Stimulated activated naive B cell treated with anti-CD40 and anti-IgM and Interleukin-4, amounts not matched to agents 10 μg/mL and 1 μg/mL and 100 μg/mL, for 72 hours (primary cell): ENCODE measurements at places on chromosomes 2 and 18.

- no peak for DNase-seq
Measured at GRCh38 chr2:31286230-31286629, 52.3 kb downstream of the EHD3 start.

DNA sequence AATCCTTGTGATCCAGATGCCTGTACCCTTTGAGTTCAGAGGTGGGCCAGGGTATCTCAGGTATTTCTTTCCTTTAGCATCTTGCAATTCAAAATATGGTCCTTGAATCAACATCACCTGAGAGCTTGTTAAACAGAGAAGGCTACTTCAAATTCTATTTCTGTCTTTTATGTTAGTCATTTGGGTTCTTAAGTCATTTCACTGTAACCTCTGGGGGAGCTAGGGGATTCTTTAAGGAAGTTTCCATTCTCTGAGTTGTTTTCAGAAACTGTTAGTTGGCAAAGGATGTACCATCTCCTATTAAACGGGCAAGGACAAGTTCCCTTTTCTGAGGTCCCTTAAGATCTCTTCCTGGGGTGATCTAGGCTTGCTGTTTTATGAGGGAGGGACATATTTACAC is 16.6 kb downstream of the CFLAR start:
- no peak for DNase-seq

DNA sequence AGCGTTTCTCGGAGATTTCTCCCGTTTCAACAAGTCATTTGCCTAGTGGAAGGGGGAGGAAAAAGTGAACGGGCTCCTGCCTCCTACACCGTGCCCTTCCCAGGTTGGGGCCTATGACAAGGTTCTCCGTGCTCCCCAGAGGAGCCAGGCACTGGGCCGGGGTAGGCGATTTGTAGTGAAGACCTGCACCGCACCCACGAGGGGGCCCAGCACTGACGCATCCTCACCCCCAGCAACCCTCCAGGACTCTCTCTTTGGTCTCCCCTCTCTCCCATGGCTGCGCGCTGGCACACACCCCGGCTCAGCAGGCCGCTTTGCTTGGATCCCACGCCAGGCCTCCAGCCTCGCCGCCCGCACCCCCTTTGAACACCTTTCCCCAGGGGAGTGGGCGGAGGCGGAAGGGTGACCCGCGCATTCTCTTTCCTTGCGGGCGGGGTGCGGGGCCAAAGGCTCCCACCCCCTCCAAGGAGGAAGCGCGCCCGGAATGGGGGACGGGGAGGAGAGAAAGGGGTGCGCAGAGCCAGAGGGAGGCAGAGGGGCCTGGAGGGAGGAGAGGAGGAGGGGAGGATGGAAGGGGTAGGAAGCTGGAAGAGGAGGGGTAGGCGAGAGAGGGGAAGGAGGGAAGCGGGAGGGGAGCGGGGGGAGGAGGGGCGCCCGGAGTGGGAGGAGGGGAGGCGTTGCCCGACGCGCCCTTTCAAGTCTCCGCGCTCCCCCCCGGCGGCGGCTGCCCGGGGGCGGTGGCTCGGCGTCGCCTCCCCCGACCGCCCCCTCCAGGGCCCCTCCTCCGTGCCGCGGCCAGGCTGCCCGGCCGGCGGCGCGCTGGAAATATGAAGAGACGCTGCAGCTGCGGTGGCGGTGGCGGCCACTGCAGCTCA is at the start of gene APCDD1:
TSS of gene APCDD1 (plus strand) at position 830 of the 875 bp plus-strand sequence. CDS start 347 bp downstream, outside the sequence.
- DNase-seq: no peak

- DNase-seq: no peak
Measured at GRCh38 chr2:46787364-46787763, 128.2 kb downstream of the MCFD2 start.

DNA sequence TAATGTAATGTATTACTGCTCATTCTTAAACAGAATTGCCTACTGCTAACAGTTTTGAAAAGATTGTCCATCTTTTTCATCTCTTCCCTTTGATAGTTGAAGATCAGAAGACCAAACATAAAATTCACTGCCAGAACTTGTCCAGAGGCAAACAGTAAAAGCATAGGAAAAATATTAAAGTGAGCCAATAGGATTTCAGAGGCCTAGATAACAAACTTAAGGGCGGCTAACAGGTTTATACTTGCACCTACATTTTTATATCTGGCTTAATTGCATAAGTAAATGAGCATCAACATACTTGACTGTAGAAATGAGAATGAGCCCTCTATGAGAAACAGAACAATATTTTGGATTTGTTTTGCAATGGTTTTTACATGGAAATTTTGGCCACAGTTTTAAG is 30.3 kb downstream of the ZC3H15 start:
- no peak for DNase-seq

DNA sequence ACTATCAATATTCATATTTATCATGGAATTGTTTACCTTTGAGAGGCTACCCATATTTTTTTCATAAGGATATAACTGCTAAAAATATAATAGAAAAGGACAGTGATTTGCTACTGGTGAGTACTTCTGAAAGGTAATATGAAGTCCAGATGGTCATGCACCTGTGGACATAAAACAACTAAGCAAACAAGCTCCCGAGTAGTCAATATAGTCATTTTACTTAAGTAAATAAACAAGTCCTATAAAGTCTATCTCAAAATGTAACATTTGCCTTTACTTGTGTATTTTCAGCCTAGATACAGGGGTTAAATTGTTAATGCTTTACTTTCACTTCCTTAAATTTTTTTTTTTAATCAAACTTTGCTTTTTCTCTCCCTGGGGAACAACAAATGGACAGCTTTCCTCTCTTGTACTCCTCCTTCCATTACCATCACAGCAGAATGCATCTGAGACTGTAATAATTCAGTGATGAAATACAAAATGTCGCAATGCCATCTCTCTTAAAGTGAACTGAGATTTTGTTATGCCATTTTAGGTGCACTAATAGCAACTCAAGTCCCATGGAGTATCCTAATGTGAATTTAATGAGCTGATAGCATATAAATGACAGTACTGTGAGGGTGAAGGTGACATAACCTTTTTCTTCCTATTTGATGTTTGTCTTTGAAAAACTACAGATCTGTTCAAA is 1325.4 kb upstream of the ZEB2 start:
- DNase-seq: no peak
